ENCODE measurements at places on chromosomes 2 and 18.
A peak's percentile ranks its signal among the peaks of the same experiment; 100 is the strongest.

DNA sequence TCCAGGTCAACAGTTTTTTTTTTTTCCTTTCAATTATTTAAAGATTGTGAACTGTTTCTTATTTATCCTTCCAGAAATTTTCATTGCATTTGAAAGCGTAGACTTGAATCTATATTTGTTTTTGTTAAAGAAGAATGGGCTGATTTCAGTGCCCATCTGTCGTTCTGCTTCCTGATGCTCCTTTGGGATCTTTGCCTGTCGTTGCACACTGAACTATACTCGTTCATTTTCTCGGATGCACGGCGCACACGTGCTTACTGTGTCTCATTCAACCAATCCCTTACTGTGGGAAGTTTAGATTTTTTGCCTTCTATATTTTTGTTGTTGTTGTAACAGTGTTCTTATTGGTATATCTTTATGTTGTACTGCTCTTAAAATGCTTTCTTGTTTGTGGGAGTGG, 149.7 kb downstream of the VAPA start:
- DNase-seq = no peak

- DNase-seq = no peak
Observed at GRCh38 chr2:165743442-165743841, 50.6 kb downstream of the GALNT3 start.

GRCh38 chr2:106144621-106145331, 49.3 kb downstream of the UXS1 start:
- DNase-seq = peak; percentile 86

- DNase-seq = no peak
Observed at GRCh38 chr18:3402982-3403451, 47.0 kb upstream of the TGIF1 start.

GRCh38 chr2:88574445-88574844, 52.8 kb downstream of the EIF2AK3 start:
- DNase-seq = no peak

- DNase-seq = no peak
Observed at GRCh38 chr2:227410191-227410590, 22.4 kb upstream of the SCYGR1 start.

- DNase-seq = no peak
Observed at GRCh38 chr18:3502650-3503049, 52.7 kb downstream of the TGIF1 start.

DNA sequence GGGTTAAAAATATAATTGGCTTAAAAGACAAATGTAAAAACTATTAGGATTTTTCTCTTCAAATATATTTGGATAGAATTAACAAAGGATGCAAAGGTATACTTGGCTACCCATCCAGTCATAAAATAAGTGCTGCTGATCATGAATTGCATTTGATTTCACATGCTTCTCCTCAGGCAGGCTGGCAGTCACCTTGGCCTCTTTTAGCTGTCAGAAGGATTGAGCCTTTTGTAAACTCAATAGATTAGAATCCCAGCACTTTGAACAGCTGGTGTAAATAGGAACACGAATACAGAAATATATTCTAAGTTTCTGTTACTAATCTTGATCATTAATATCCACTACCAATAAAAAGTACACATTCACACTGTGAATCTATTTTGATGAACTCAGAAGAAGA, 169.4 kb upstream of the UNC80 start:
- DNase-seq = no peak

GRCh38 chr18:46591783-46592391, 65.1 kb downstream of the LOXHD1 start:
- DNase-seq = no peak

- no peak for DNase-seq
Observed at GRCh38 chr2:14352067-14352466, 280.4 kb upstream of the LRATD1 start.

- DNase-seq = no peak
Observed at GRCh38 chr18:24446453-24446852, 14.0 kb upstream of the HRH4 start.

GRCh38 chr2:195318440-195319111, 338.4 kb upstream of the SLC39A10 start:
- no peak for DNase-seq

DNA sequence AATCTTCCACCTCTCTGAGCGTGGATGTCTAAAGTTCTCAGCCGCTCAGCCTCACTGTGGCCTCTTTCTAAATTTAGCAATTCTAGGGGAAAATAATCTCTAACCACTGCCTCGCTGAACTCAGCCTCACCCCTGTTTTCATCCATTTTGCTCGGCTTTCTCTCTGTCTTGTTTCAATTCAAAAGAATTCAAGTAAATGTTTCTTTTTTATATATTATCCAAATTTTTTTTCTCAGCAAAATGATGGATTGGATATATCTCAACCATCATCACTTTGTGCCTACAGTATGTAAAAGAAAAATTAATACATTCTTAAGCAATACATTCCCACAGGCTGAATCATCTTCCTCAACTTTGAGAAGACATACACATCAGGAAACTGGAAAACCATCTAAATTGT, 24.0 kb upstream of the GALNT5 start:
- no peak for DNase-seq

- no peak for DNase-seq
Observed at GRCh38 chr2:67036444-67036843, 360.7 kb upstream of the ETAA1 start.

DNA sequence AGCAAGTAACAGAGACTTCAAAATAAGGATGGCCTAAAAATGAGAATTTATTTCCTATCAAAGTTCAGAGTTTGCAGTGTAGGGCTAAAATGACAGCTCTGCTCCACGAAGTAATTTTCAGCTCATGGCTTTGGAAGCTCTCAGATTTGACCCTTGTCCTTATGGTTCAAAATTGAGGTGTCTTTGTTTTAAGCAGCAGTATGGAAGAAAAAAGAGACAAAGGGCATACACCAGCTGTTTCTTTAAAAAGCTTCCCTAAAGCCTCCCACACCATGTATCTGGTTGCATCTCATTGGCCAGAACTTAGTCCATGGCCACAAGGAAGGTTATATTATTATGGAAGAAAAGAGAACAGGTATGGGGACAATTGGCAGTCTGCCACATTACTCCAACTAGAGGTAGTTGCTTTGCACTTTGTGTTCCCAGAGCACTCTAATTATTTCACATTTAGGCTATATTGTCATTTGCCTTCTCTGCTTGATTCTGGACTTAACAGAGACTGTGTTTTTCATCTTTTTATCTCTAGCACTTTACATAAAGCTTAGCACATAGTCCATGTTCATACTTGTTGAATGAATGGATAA, 180.4 kb downstream of the MCFD2 start:
- no peak for DNase-seq

- no peak for DNase-seq
Observed at GRCh38 chr2:157764386-157764785, 111.7 kb downstream of the ACVR1 start.

GRCh38 chr2:12177455-12178288, 431.2 kb downstream of the LPIN1 start:
- no peak for DNase-seq

GRCh38 chr2:27807476-27807875, 36.0 kb downstream of the MRPL33 start:
- no peak for DNase-seq

DNA sequence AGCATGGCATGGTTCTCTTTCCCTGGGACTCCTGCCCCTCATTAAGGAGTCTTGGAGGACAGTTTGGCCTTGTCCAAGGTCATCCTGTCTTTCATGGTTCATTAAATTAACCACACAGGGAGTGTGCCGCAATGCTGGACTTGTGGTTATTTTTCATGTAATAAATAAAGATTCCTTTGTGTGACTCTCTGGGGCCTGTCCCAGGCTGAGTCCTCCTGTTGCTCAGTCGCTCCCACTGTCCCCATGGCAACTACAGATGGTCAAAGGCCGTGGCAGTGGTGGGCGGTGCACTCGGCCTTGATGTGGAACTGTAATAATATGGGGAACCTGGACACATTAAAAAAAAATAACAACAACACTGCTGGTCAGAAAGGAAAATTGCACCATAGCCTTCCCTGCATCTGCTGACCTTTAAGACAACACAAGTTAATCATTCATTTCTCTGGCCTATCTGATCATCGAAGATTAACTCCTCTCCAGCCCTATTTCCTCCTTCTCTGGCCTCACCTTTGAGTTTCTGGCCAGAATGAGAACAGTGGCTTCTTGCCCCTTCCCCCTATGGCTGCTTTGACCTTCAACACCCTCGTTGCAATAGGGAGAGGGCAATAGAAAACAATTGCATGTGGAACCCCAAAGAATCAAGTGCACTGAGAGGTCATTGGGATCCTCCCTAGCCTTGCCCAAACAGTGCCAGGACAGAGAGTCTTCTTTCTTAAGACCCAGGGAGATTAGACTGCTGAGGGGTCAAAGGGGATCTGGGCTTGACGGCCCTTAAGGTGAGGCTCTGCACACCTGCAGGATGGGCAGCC, 44.7 kb downstream of the PSD4 start:
- no peak for DNase-seq

GRCh38 chr18:7921938-7922587, 354.9 kb downstream of the PTPRM start:
- no peak for DNase-seq

GRCh38 chr2:235511187-235511661, 17.4 kb downstream of the AGAP1 start:
- DNase-seq = no peak

DNA sequence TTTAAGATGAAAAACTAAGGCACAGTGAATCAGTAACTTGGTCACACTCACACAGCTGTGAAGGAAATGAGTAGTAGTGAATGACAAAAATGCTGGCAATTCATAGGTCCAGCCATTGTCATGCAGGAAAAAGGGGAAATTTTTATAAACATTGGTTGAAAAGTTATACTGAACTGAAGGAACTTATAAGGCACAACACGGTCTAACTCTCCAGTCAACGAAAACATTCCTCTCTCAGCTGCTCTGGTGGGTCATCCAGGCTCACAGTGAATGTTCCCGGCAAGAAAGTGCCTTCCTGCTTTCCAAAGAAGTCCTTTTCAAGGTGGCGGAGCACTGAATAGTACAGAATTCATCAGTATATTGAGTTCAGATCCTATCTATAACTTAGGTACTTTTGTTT, 476.1 kb downstream of the DCC start:
- no peak for DNase-seq

DNA sequence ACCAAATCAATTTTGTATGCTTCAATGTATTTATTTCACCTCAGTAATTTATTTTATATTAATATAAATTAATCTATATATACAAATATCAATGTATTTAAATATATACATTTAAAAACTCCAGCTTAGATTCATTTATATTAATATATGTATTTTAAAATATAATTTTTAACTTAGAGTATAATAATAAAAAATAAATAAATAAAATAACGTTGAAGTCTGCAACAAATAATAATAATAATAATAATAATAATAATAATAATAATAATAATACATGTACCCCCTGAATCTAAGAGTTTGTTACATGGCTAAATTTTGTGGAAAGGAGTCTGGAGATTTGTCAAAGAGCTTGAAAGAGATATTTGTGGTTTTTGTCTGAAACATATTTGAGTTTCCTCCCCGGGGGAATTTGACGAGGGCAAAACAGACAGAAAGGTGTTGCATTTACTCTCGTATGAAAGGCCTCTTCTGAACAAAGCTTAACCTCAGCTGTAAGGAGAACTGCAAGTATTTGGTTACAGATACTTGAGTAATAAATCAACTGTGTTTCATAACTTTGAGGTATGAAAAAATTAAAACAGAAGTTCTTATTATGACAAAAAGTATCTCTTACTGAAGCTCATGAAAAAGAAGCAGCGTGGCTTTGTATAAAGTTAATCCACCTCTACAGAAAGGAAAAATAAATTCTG, 93.4 kb downstream of the CDH19 start:
- no peak for DNase-seq

GRCh38 chr18:8705961-8706790, 820 bp downstream of the MTCL1 start:
- DNase-seq = peak; percentile 68

- no peak for DNase-seq
Observed at GRCh38 chr2:119011162-119011909, 69.3 kb downstream of the MARCO start.

- no peak for DNase-seq
Observed at GRCh38 chr2:48016225-48017019, 110.1 kb upstream of the FBXO11 start.

DNA sequence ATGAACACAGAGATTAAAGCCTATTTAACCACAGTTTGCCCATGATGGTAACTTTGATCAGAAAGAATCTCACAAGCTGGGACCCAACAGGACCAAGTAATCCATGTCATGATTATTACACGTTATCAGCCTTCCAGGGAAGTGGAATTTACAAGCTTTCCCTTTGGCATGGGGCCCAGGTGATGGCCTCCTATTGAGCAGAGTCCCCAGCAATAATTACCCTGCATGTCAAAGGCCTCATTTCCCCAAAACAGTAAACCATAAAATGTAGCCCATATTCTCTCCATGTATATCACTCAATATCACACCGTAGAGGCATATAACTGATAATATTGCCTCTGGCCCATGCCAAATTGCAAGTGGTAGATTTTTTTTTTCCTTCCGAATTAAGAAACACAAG, 38.9 kb downstream of the PRKRA start:
- DNase-seq = no peak

DNA sequence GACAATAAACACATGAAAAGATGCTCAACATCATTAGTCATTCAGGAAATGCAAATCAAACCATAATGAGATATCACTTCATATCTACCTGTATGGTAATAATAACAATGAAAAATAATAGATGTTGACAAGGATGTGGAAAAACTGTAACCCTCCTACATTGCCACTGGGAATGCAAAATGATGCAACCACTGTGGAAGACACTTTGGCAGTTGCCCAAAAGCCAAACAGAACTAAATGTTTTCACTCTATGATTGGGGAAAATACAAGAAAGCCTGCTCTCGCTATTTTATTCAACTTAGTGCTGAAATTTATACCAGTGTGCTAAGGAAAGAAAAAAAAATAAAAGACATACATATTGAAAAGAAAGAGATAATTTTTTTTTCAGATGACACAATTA, 934.5 kb downstream of the CNTNAP5 start:
- DNase-seq = no peak

- DNase-seq = no peak
Observed at GRCh38 chr18:70299393-70299792, 10.5 kb downstream of the SOCS6 start.

All from activated effector memory CD4-positive, alpha-beta T cell treated with anti-CD3 and anti-CD28 coated beads, Interleukin-2, amount 50 U/mL, for 16 hours (primary cell).